ENCODE measurements at places on chromosomes 13 and 19. TPM values are rescaled to one million over a fixed set of nuclear protein-coding genes. Genes with fewer than 3 reads are reported as not detected.
A peak's percentile ranks its signal among the peaks of the same experiment; 100 is the strongest.

- DNase-seq: no peak
Measured at GRCh38 chr19:7528192-7528519, 5.7 kb downstream of the MCOLN1 start.

GRCh38 chr13:43268632-43269031, 245.2 kb downstream of the DNAJC15 start:
- DNase-seq: no peak

- no peak for DNase-seq
Measured at GRCh38 chr19:41696402-41697197, 8.5 kb upstream of the CEACAM7 start.

DNA sequence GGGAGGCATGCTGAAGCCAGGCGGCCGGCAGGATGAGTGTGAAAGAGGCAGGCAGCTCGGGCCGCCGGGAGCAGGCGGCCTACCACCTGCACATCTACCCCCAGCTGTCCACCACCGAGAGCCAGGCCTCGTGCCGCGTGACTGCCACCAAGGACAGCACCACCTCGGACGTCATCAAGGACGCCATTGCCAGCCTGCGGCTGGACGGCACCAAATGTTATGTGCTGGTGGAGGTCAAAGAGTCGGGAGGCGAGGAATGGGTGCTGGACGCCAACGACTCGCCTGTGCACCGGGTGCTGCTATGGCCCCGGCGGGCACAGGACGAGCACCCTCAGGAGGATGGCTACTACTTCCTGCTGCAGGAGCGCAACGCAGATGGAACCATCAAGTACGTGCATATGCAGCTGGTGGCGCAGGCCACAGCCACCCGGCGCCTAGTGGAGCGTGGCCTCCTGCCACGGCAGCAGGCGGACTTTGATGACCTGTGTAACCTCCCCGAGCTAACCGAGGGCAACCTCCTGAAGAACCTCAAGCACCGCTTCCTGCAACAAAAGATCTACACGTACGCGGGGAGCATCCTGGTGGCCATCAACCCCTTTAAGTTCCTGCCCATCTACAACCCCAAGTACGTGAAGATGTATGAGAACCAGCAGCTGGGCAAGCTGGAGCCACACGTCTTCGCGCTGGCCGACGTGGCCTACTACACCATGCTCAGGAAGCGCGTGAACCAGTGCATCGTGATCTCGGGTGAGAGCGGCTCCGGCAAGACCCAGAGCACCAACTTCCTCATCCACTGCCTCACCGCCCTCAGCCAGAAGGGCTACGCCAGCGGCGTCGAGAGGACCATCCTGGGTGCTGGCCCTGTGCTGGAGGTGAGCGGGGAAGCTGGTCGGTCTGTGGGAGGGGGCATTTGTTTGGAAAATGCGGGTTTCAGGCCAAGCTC, 26.4 kb downstream of the MYO9B start:
- DNase-seq: no peak

DNA sequence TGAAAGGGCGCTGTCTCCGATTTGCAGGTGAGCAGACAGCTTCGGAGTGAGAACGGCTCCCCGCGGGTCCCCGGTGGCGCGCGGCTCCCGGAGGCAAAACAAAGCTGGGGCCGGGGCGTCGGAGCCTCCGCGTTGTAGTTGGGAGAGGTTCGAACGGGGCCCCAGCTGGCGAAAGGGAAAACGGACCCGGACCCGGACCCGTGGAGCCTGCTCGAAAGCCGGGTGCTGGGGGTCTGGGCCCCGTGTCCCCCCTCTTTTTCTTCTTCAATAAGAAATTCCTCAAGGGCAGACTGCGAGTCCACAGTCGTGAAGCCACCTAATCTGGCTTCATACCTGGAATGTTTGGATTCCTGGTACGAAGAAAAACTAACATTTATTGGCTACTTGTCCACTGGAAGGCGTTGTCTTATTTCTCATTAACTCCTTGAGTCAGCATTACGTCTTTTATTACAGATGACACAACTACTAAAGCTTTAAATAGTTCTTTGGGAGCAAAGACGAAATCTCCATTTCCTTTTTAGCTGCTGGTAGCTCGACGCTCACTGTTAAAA, 632 bp upstream of the MTIF3 start:
- no peak for DNase-seq

GRCh38 chr19:9640956-9641355, 19.9 kb upstream of the ZNF561 start:
- no peak for DNase-seq

DNA sequence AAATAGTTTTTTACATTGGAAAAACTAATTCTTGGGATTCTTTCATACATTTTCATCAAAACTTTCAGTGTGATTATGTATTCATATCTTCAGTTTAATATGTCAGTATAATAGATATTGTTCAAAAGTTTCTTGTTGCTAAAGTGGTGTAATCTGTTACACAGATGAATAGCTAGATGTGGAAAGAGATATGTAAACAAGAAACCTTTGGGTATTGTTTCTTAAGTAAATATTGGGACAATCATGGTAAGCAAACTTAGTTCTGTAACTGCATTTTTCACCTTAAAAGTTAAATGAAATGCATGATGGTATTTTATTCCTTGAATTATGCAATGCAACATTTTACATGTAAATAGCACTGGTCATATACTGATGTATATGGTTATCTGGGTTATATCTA, 12.2 kb downstream of the ABHD13 start:
- DNase-seq: no peak

- peak; percentile 4 for DNase-seq
Measured at GRCh38 chr13:49494645-49495044, 1.1 kb upstream of the PHF11 start.

DNA sequence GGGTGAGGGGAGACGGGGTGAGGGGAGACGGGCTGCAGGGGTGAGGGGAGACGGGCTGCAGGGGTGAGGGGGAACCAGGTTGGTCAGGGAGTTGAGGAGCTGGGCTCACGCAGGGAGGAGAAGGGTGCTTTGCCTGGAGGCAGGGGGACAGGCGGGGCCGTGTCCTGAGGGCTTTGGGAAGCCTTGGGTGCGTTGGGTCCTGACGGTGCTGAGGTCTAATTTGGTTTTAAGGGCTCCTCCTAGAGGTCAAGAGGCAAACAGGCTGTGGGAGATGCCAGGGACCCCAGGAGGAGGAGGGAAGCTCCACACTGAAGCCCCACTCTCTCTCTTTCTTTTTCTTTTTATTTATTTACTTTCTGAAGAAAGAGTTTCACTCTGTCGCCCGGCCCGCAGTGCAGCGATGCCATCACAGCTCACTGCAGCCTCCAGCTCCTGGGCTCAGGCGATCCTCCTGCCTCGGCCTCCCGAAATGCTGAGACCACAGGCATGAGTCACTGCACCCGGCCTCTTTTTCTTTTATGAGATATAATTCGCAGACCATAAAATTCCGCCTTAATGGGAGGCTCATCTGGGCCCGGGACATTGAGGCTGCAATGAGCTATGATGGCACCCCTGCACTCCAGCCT, 9.3 kb upstream of the MISP start:
- DNase-seq: no peak

DNA sequence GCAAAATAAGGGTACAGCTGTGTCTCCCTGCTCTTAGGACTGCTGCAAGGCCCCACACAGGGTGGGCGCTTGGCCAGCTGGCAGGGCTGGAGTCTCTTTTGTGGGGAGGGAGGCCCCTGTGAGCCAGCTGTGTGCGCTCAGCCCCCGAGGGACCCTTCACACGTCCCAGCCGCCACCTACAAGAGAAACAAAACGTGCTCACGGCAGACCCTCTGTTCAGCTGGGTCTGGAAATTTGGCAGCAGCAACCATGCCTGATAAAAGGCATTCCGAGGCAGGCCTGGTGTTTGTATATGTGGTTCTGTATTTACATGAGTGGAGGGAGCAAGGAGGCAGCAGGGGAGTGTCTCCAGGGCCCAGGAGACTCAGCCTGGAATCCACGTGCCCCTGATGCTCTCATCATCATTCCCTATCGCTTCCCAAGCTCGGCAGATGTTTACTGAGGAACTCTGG, 49.7 kb downstream of the CRTC1 start:
- DNase-seq: peak; percentile 22

Gene PSG11
- not detected for total RNA-seq

Gene CLEC4G
- 0.17 TPM for total RNA-seq

Gene CATSPERD
- total RNA-seq: 3.6 TPM

Gene METTL21C
- total RNA-seq: not detected

Measured in spinal cord (tissue), 10 donors.